ENCODE measurements at places on chromosomes 2 and 18. TPM values are rescaled to one million over a fixed set of nuclear protein-coding genes. Genes with fewer than 3 reads are reported as not detected.

DNA sequence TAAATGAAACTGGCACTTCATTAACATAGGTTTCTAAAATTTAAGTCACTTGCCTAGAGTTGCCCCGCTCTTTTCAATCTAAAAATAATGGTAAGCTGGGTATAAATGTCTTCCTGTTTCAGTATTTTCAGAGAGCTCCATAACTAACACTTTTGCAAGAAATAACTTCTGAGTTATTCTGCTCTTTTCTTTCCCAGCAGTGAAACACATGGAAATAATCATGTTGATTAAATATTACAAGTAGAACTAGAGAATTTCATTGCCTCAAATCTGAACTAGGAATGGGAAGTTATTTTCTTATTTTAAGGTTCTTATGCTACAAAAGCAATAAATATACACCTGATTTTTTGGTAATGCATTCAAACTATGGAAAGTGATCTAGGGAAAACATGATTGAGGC lies 257.4 kb downstream of the IKZF2 start:
- peaks cover 6% of the 10 kb centered on the region for H3K4me1 ChIP-seq
- no peak for DNase-seq
- H3K27ac ChIP-seq = no peak overlapping the region
- no peaks in the 10 kb centered on the region for H3K36me3 ChIP-seq

DNA sequence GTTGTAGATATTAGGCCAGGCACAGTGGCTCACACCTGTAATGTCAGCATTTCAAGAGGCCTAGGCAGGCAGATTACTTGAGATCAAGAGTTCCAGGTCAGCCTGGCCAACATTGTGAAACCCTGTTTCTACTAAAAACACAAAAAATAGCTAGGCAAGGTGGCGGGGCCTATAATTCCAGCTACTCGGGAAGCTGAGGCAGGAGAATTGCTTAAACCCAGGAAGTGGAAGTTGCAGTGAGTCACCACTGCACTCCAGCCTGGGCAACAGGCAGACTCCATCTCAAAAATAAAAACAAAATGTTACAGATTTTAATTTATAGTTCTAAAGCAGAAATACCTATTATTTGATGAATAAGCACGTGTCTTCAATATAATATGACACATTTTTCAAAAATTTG lies 65.6 kb upstream of the UBXN4 start:
- H3K27ac ChIP-seq = no peak overlapping the region
- no peaks in the 10 kb centered on the region for H3K4me1 ChIP-seq
- H3K36me3 ChIP-seq = no peaks in the 10 kb centered on the region
- H3K4me3 ChIP-seq = no peak overlapping the region
- DNase-seq = no peak
- H3K27me3 ChIP-seq = no peaks in the 10 kb centered on the region

DNA sequence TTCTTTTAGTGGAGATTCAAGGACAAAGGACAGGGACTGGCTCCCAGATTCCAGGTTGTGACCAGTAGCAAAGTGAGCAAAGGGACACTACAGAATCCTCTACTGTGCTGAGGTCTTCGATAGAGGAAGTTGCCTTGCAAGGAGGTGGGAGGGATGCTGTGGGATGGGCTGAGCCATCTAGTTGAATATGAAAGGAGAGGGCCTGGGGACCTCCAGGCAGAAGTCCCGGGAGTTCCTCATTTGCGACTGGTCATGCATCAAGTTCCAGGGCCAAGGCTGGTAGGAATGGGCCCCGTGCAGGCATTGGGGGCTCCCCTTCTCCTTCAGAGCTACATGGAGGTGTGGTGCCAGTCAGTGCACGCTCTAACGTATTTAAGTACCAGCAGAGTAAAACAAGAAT lies 12.6 kb upstream of the PROM2 start:
- no peak overlapping the region for H3K4me3 ChIP-seq
- H3K27me3 ChIP-seq = no peaks in the 10 kb centered on the region
- no peak for DNase-seq
- H3K4me1 ChIP-seq = no peaks in the 10 kb centered on the region
- H3K27ac ChIP-seq = no peak overlapping the region

GRCh38 chr18:12001421-12001820 lies 20.1 kb downstream of the IMPA2 start:
- H3K4me3 ChIP-seq = no peak overlapping the region
- H3K4me1 ChIP-seq = peaks cover 19% of the 10 kb centered on the region
- no peak for DNase-seq
- no peak overlapping the region for H3K27ac ChIP-seq

DNA sequence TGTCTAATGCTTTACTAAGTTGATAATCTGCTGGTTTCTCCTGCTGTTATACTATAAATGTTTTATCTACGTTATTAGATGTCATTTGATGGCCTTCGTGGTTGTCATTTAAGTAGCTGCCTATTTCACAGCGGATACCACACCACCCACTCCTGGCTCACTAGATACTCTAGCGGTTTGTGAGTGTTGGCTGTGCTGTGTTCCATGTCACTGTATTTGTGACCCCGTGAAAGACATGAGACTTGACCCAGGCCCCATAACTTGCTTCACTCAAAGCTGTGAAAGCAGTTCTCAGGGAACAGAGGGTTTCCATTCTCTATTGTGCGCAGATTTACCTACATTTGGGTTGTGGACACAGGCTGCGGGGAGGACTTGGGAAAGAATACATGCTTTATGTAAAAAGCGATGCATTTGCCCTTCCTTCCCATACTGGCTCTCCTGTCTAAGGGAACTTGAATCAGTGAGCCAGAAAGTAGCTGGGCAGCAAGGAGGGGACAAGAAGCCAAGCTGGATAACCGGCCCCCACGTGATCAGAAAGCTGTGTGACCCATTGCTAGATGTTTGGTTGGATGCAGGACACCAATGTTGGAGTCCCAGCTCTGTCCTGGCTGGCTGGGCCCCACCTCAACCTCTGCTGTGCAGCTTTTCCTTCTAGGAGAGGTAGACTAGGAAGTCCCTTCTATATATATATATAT lies 52.2 kb downstream of the PLB1 start:
- H3K27me3 ChIP-seq = no peaks in the 10 kb centered on the region
- H3K27ac ChIP-seq = no peak overlapping the region
- H3K36me3 ChIP-seq = no peaks in the 10 kb centered on the region
- peaks cover 7% of the 10 kb centered on the region for H3K4me1 ChIP-seq

Gene CYP27A1
- total RNA-seq = 46.8 TPM

Gene ACMSD
- not detected for total RNA-seq

Gene CCDC121
- total RNA-seq = 2.5 TPM

Data from psoas muscle (tissue), 8 donors.